ENCODE measurements at places on chromosomes 6 and 20.

DNA sequence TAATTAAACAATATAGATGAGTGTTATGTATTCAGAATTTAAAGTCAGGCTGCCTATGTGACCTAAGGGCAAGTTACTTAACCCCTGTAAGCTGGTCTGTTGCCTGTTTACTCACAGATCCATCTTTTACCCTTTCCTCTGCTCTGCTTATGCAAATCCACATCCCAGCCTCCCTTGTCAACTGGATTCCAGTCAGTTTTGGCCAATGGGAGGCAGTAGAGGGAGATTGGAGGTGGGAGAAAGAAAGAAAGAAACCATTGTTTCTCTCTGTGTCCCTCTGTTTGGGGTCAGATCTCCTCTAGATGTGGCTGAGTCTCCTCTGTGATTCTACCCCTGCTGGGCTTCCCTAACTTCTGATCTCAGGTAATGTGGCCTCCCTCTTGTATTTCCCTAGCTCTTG is 266.8 kb upstream of the PLN start:
- no peak for DNase-seq

- no peak for DNase-seq
These were observed 203.0 kb downstream of the SAMD5 start for GRCh38 chr6:147711476-147711875.

DNA sequence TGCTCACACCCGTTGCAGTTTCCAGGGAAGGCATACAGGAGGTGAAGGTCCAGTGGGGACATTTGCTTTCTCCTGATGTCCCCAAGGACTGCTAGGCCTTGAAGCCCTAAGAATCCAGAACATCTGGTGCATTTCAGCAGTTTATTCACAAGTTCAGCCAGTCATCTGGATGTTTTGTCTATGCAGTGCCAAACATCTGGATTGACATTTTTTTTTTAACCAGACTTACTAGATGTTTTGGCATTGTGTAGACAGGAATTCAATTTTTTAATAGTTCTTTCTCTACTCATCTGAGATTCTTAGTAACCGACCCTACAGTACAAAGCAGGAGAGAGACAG is 256.2 kb downstream of the CLIC5 start:
- no peak for DNase-seq

GRCh38 chr6:49565855-49566254 is 15.4 kb downstream of the C6orf141 start:
- DNase-seq, result no peak

DNA sequence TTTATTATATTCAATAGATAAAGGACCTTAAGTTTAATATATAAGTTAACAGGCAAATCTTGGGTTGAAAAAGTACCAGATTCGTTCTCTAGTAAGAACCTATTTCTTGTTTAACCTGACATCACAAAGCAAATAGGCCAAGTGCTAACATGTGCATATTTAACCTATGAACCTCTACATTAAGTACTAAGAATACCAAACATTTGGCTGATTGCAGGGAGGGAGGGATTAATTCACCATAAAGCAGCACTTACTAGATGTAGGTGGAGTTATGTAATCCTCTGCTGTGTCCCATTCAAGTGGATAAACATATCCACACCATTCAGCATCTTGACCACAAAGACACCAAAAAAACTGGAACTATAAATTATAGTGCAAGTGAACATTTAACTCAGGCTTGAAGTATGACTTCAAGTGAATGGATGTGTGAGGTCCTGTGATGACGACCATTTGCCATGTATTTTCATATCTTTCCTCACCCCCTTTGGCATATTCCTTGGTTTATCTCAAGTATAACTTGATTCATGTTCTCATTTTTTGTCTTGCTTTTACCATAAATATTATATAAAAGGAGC is 10.2 kb downstream of the STX11 start:
- no peak for DNase-seq

DNA sequence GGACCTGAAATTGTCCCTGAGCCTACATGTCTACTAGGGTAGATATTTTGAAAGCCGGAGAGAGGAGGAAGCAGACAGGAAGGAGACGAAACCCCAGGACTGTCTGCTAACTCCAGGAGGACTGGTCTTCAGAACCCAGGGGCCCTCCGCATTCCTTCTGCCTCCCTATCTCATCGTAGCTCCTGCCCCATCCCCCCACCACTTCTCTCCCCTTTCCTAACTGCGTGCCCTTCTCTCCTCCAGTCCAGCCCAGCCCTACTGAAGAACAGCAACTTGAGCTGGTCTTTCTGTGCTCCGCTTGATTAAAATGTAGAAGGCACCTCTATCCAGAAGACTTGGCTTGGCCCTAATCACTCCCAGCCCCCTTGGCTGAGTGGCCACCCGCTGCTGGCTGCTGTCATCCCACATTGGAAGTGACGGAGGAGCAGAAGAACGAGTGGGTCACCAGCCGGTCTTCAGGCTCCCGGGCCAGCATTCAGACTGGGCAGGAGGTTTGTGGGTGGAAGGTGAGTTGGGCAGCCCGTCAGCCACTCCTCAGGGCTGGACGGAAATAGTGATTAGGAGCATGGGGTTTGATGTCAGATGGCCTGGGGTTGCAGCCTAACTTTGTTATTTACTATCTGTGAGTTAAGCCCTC is 28.8 kb upstream of the ANGPT4 start:
- DNase-seq, result no peak

DNA sequence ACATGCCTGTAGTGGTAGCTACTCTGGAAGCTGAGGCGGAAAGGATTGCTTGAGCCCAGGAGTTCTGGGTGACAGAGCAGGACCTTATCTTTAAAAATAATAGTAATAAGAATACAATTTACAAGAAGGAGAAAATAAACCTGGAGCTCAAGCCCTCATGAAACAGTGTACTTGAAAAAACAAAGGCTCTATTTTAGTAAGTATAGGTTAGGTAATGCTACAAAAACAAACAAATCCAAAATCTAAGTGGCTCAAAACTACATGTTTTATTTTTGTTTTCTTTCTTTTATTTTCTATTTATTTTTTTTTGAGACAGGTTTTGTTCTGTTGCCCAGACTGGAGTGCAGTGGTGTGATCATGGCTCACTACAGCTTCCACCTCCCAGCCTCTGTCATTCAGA is 57.6 kb upstream of the SLC23A2 start:
- no peak for DNase-seq

DNA sequence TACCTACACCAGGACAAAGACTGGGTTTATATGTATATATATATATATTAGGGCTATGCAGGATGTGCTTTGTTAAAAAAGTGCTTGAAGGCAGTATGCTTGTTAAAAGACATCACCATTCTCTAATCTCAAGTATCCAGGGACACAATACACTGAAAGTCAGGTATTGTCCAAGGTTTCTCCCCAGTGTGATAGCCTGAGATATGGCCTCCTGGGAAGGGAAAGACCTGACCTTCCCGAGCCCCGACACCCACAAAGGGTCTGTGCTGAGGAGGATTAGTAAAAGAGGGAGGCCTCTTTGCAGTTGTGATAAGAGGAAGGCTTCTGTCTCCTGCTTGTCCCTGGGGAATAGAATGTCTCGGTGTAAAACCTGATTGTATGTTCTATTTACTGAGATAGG is 156.9 kb downstream of the GPX5 start:
- no peak for DNase-seq

DNA sequence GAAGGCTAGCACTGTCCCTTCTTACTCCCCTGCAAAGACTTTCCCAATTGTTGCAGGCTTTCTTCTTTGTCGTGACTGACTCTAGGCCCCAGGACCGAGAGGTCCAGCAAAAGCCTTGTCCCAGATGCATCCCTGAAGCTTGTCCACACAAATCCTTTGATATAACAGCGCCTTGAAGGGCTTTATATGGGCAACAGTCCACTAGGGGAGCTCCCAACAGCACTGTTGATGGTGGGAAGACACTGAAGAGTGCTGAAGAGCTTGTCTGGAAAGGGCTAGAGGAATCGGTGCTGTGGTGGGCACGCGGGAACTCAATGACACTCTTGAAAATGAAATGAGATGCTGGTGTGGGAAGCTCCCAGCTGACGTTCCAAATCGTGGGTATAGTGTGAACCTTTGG is 316.1 kb upstream of the CDH4 start:
- no peak for DNase-seq

DNA sequence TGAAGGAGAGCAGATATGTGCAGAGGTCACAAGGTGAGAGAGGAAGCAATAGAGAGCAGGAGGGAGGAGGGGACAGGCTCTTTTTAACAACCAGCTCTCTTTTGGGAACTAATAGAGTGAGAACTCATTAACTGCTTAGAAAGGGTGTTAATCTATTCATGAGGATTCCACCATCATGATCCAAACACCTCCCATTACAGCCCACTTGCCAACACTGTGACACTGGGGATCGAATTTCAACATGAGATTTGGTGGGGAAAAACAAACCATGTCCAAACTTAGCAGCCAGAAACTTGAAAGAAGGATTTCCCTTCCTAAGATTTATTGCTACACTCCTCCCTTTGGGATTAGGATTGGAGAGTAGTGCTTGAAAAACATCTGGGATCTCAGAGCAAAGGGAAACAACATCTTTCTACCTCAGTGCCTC is 135.5 kb upstream of the PLCB4 start:
- DNase-seq, result no peak

- DNase-seq, result no peak
These were observed 5.2 kb downstream of the TMEM30A start for GRCh38 chr6:75279418-75279817.

DNA sequence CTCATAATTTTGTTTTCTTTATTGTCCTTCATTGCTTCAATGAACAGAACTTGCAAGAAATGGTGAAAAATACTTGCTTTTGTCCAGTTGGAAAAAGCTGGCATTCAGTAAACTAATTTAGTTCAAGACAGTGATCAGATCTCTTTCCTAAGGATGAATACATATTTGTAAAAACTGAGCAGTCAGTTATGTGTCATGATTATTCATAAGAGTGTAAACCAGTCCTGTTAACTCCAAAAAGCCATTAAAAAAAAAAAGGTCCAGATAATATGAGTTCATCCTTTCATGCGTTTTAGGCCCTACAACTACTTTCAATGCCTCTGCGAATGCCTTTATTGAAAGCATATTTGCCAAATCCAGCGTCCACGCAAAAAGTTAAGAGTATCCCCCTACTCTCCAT is 609 bp downstream of the PGM3 start:
- DNase-seq, result no peak
